CD4-positive, alpha-beta T cell treated with Interleukin-2 at 100 ng/mL for 4 hours (primary cell): ENCODE measurements at places on chromosomes 3 and 15.

DNA sequence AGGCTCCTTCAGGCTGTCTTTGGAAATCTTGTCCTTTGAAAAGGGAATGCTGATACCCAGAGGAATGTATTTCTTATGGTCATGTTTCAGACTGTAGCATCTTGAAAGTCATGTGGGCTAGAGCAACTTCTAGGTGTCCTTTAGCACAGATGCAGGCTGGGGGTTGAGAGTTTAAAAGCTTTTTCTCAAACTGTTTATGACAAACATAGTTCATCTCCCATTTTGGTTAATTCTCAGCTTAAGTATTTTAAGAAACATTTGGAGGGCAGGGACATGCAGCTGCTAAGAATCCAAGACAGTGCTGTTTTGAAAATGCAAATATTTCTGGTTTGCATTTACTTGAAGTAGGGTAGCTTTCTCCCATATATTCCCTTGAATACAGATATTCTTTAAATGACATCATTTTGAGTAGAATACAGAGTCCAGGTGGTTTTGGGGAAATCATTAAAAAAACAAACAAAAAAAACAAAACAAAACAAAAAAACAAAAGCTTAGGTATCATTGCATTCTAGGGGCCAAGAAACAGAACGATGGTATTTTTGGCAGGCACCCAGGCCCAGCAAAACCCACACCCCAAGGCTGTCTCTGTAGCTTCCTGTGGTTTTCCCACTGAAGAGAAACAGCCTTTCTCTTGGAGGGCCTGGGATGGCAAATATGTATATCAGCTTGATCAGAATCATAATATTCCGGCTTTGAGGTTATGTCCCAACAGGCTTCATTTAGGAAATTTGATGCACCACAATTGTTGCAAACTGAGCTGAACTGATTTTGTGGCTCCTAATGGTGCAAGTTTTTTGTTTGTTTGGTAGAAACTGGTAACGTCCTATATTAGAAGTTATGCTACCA, 120.0 kb downstream of the ATG7 start:
- no peak for DNase-seq

- no peak for DNase-seq
Measured at GRCh38 chr3:47385796-47386195, 5.0 kb downstream of the PTPN23 start.

- no peak for DNase-seq
Measured at GRCh38 chr15:69011641-69012040, 2.9 kb upstream of the NOX5 start.

- no peak for DNase-seq
Measured at GRCh38 chr3:143529018-143529478, 319.2 kb downstream of the SLC9A9 start.

- DNase-seq, result no peak
Measured at GRCh38 chr15:70907784-70908471, 15.3 kb downstream of the LRRC49 start.

DNA sequence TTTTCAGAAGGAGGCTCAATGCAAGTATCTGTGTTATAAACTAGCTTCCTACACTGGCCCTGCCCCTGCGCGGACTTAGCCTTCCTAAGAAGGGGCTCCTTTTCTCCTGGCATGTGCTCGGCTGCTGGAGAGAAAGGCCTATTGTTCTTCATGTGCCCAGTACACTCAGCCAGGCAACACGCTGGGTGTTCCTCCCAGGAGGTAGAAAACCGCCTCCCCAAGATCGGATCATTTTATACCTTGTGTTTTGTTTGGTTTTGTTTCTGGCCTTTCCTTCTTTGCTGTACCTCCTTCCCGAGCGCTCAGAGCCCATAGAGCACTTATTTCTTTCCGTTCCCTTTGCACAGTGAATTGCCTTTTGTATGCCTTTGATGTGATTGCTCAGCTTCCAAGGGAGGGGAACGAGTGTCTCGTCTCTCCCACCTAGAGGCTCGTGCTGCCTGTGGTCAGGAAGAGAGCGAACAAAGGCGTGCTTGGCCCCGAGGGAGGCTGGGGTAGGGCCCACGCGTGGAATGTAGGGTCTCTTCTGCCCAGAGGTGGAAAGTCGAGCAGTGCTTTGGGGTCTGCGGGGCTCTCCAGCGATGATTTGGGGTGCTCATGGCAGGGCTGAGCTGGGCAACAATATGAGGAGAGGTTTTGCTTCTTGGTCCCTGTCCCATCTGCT, 30.0 kb downstream of the CCNL1 start:
- DNase-seq, result peak; percentile 41

DNA sequence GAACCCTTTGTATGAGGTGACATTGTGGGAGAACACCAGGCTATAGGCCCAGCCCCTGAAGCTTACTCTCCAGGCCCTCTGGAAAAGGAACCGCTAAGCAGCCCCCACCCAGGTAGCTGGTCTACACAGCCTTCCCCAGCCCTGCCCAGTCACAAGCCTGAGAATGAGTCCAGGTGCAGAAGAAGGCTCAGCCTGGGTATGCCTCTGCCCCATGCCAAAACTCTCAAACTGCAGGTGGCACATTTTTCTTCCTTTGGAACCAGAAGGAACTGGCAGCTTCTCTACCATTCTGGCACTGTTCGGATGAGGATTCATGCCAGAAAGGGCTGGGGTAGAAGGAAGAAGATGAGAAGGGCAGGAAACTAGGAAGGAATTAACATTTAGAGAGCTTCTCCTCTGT, 23.7 kb upstream of the TBC1D21 start:
- DNase-seq, result no peak

- no peak for DNase-seq
Measured at GRCh38 chr15:81054236-81054635, 53.5 kb downstream of the TLNRD1 start.

- DNase-seq, result no peak
Measured at GRCh38 chr15:67407786-67408185, 113.1 kb upstream of the C15orf61 start.

GRCh38 chr3:117681619-117682018, 972.0 kb downstream of the TUSC7 start:
- no peak for DNase-seq

GRCh38 chr3:193507566-193507965, 47.1 kb downstream of the ATP13A4 start:
- no peak for DNase-seq

- no peak for DNase-seq
Measured at GRCh38 chr15:40538976-40539375, 25.9 kb downstream of the CCDC32 start.

DNA sequence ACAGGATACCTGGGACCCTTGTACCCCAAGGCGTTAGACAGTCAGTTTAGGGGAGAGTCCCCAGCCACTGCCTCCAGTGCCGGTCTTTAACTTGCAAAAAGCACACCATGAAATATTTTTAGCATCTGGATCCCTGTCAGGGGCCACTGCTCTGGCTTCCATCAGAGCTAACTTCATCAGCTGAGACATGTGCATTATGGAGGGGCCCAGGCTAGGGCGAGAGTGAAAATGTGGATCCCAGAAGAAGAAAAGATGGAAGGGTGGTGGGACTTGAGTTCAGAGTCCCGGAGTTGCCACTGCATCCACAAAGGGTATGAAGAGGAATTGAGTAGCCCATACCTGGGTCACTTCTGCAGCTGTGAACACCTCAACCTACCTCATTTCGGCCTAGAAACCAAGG, 23.5 kb upstream of the SPATA12 start:
- DNase-seq, result no peak

DNA sequence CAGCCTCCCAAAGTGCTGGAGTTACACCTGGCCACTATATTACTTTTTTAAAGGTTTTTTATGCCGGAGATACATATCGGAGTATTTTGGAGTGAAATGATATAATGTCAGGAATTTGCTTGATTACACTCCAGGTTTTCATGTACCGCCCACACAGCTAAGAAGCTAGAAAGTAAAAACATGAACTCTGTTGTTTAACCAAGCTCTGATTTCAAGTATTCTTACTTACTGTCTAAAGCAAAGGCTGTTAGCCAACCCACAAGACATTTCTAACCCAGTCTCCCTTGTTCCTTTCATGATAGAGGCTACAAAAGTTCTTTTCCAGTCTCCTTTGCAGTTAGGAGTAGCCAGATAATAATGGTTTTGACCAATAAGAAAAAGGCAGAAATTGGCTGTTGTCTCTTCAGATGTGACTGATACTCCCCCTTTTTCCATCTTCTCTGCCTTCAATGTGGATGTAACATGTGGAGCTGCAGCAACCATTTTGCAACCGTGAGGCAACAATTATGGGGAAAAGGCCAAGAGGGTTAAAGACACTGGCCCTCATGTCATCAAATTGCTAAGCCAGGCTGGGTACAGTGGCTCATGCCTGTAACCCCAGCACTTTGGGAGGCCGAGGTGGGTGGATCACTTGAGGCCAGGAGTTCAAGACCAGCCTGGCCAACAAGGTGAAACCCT, 6.1 kb upstream of the CP start:
- no peak for DNase-seq

GRCh38 chr3:123287051-123287961, 85.6 kb downstream of the SEC22A start:
- DNase-seq, result no peak

GRCh38 chr3:195566797-195567196, 16.9 kb downstream of the APOD start:
- DNase-seq, result no peak

DNA sequence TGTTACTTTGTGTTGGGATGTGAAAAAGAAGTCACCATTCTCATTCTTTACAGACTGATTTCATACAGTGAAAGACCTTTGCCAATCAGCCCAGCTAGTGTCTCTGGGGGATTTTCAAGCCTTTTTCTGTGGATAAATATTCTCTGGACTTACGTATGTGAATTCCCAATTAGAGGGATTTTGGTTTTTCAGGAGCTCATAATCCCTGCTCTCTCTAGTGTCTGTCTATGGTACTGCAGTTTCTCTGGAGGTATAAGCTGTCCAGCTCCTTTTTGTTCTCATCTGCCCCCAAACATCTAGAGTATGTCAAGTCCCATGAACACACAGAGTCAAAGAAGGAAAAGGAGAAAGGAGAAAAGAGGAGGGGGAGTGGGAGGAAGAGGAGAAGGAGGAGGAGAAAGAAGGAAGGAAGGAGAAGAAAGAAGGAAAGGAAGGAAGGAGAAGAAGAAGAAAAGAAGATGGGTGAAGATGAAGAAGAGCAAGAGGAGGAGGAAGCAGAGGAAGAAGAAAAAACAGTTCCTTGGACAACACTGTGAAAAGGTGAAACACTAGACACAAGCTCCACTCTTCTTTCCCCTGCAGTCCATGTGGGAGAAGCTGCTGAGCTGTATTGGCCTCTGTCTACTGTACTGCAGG, 218.6 kb downstream of the GREM1 start:
- no peak for DNase-seq

- no peak for DNase-seq
Measured at GRCh38 chr3:11552289-11553264, 91.1 kb downstream of the VGLL4 start.

DNA sequence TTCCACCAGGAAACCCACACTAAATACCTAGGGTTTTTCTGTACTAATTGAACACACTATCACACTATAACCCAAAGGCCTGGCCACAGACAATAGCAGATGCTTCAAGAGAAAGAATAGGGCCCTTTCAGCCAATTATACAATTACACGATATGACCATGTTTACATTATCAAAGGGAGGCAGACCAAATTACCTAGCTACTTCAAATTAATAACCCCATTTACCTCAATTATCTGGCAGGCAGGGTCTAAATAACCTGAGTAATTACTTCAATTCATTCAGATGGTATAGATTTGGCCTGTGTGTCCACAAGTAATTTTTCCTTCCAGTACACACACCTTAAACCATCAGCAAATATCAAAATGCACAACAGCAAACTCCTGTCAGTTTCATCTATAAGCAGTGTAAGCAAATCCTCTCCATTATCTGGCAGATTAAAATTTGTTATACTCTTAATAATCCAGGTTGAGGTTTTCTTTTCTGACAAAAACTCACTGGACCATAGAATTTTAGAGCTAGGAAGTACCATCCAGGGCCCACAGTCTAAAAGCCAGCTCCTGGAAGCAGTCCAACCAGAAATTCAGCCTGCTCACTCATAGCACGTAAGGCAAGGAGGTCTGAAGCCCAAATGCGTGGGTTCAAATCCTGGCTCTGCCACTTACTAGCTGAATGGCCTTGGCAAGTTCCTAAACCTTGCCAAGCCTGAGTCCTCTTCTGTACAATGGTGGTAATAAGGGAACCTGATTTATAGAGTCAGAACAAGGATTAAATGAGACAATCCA, 51.8 kb downstream of the RFTN1 start:
- DNase-seq, result no peak

- DNase-seq, result no peak
Measured at GRCh38 chr15:100200287-100200880, 141.4 kb downstream of the ADAMTS17 start.

- no peak for DNase-seq
Measured at GRCh38 chr15:40306908-40307307, 827 bp downstream of the PLCB2 start.

DNA sequence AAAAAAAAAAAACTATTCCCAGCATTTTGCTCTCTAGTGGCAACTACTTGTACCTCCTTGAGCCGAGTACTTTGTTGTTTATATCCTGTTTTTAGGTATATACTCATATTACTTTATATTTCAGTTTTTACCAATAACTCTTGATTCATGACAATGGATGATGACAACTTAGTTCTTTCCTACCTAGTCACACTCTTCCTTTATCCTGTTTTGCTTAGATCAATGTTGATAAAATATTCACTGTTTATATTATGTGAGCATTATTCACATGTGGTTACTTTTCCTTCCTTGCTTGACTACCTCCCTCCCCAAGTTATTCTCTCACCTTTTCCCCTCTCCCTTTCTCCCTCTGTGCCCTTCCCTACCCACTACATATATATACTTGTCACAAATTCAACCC, 53.7 kb downstream of the NKIRAS1 start:
- DNase-seq, result no peak

DNA sequence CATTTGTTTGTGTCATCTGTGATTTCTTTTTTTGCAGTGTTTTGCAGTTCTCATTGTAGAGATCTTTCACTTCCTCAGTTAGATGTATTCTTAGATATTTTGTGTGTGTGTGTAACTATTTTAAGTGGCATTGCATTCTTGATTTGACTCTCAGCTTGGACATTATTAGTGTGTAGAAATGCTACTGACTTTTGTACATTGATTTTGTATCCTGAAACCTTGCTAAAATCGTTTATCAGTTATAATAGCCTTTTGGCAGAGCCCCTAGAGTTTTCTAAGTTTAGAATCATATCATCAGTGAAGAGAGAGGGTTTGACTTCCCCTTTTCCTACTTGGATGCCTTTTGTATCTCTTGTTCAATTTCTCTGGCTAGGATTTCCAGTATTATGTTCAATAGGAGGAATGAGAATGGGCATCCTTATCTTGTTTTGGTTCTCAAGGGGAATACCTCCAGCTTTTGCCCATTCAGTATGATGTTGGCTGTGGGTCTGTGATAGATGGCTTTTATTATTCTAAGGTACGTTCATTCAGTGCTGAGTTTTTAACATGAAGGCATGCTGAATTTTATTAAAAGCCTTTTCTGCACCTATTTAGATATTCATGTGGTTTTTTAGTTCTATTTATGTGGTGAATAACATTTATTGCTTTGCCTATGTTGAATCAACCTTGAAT, 211.7 kb downstream of the MBNL1 start:
- DNase-seq, result no peak

GRCh38 chr3:7209098-7209497, 348.2 kb downstream of the GRM7 start:
- no peak for DNase-seq

DNA sequence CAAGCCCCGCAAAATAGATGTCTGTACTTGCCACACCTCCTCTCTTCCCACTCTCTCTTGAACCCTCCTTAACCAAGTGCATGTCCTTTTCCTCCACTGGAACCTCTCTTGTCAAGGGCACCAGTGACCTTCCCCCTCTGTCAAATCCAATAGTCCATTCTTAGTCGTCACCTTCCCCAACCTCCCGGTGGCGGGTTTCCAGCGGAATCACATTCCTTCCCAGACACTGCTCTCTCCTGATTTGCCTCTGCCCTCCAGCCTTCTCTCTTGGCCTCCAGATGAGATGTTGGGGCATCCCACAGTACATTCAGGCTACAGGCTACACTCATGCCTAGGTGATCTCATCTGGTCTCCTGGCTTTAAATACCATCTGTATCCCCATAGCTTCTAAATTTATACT, 31.1 kb downstream of the SCN5A start:
- no peak for DNase-seq
